ENCODE measurements at places on chromosomes 6 and 20. TPM values are rescaled to one million over a fixed set of nuclear protein-coding genes. Genes with fewer than 3 reads are reported as not detected.

SPEF1 gene
- 0.40 TPM for polyA plus RNA-seq

RSPO4 gene
- 0.20 TPM for polyA plus RNA-seq

HLA-DOB gene
- 1.6 TPM for polyA plus RNA-seq

TSHZ2 gene
- polyA plus RNA-seq, result 37.7 TPM

IP6K3 gene
- 0.32 TPM for polyA plus RNA-seq

CST4 gene
- not detected for polyA plus RNA-seq

PLA2G7 gene
- 2.8 TPM for polyA plus RNA-seq

NFATC2 gene
- polyA plus RNA-seq, result 2.3 TPM

RALGAPB gene
- polyA plus RNA-seq, result 11.7 TPM

CRISP3 gene
- polyA plus RNA-seq, result not detected

BEND3 gene
- 0.71 TPM for polyA plus RNA-seq

TMEM244 gene
- not detected for polyA plus RNA-seq

CYP39A1 gene
- 2.9 TPM for polyA plus RNA-seq

NKX2-4 gene
- not detected for polyA plus RNA-seq

PNPLA1 gene
- 0.30 TPM for polyA plus RNA-seq

GRM1 gene
- polyA plus RNA-seq, result 0.08 TPM

ALDH5A1 gene
- polyA plus RNA-seq, result 4.7 TPM

RBPJL gene
- 0.03 TPM for polyA plus RNA-seq

PACSIN1 gene
- polyA plus RNA-seq, result 0.68 TPM

TXLNB gene
- 2.2 TPM for polyA plus RNA-seq

MYT1 gene
- polyA plus RNA-seq, result 5.1 TPM

PTK7 gene
- polyA plus RNA-seq, result 14.2 TPM

RBM24 gene
- polyA plus RNA-seq, result 0.35 TPM

VWA7 gene
- 1.1 TPM for polyA plus RNA-seq

TRIM40 gene
- not detected for polyA plus RNA-seq

RNF39 gene
- polyA plus RNA-seq, result 0.17 TPM

CRIP3 gene
- 0.44 TPM for polyA plus RNA-seq

KCNK16 gene
- not detected for polyA plus RNA-seq

ULBP3 gene
- 0.17 TPM for polyA plus RNA-seq

OPRL1 gene
- polyA plus RNA-seq, result 0.88 TPM

PPIL6 gene
- 0.51 TPM for polyA plus RNA-seq

CLVS2 gene
- 0.07 TPM for polyA plus RNA-seq

C6orf52 gene
- 2.8 TPM for polyA plus RNA-seq

CPXM1 gene
- 2.5 TPM for polyA plus RNA-seq

ZNF831 gene
- polyA plus RNA-seq, result 0.05 TPM

TBC1D32 gene
- 6.2 TPM for polyA plus RNA-seq

PLAGL1 gene
- polyA plus RNA-seq, result 27.5 TPM

ABHD16B gene
- 1.2 TPM for polyA plus RNA-seq

FAM184A gene
- polyA plus RNA-seq, result 2.9 TPM

TMC2 gene
- polyA plus RNA-seq, result 0.82 TPM

DDX39B gene
- polyA plus RNA-seq, result 969 TPM

SLC4A11 gene
- 12.1 TPM for polyA plus RNA-seq

SNAP91 gene
- 2.2 TPM for polyA plus RNA-seq

HLA-F gene
- 171 TPM for polyA plus RNA-seq

OR2H2 gene
- not detected for polyA plus RNA-seq

NKAIN4 gene
- polyA plus RNA-seq, result 0.40 TPM

OOEP gene
- 0.26 TPM for polyA plus RNA-seq

GJA1 gene
- polyA plus RNA-seq, result 805 TPM

USP49 gene
- polyA plus RNA-seq, result 6.2 TPM

CNR1 gene
- polyA plus RNA-seq, result 11.3 TPM

RSPH9 gene
- polyA plus RNA-seq, result 0.72 TPM

OR5V1 gene
- polyA plus RNA-seq, result not detected

SCUBE3 gene
- 2.9 TPM for polyA plus RNA-seq

Data from adrenal gland (tissue), 19 donors.